Hematopoietic multipotent progenitor cell treated with erythropoietin and hydrocortisone succinate and interleukin-3 and kit ligand, for 8 days (in vitro differentiated cells): ENCODE measurements at places on chromosomes 11 and 22.
A peak's percentile ranks its signal among the peaks of the same experiment; 100 is the strongest.

- peak; percentile 93 for DNase-seq
These were observed 761 bp downstream of the HMBS start for GRCh38 chr11:119085437-119085847.

GRCh38 chr11:95993438-95994298 is 69.8 kb upstream of the MTMR2 start:
- no peak for DNase-seq

DNA sequence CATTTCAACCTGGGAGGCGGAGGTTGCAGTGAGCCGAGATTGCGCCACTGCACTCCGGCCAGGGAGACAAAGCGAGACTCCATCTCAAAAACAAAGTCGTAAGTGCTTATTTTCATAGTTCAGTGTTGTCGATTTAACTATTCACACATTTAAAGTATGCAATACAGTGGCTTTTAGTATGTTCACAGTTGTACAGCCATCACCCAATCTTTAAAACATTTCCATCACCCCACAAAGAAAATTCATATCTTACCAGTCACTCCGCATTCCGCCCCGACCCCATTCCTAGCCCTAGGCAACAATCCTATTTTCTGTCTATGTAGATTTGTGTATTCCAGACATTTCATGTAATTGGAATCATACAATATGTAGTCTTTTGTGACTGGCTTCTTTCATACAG is 11.9 kb downstream of the IPO7 start:
- DNase-seq, result no peak

GRCh38 chr11:100192181-100192580 is 494.9 kb upstream of the ARHGAP42 start:
- DNase-seq, result no peak

GRCh38 chr22:17950651-17951214 is 73.6 kb downstream of the MICAL3 start:
- no peak for DNase-seq

DNA sequence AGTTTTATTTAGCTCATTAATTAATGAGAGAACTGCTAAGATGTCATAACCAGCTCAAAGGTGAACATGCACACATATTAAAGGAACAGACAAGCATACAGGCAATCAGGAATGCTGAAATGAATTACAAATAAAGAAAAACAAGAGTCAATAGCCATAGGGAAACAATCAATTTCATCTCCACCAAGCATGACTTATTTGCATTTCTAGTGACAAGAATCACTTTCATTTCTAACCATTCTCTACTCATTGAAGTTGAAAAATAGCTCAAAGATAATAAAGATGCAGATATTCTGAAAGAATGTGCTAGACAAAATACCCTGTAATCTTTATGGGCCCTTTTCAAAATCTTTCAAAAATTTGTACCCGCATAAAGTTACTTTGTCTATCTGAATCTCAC is 23.2 kb downstream of the ISX start:
- no peak for DNase-seq

DNA sequence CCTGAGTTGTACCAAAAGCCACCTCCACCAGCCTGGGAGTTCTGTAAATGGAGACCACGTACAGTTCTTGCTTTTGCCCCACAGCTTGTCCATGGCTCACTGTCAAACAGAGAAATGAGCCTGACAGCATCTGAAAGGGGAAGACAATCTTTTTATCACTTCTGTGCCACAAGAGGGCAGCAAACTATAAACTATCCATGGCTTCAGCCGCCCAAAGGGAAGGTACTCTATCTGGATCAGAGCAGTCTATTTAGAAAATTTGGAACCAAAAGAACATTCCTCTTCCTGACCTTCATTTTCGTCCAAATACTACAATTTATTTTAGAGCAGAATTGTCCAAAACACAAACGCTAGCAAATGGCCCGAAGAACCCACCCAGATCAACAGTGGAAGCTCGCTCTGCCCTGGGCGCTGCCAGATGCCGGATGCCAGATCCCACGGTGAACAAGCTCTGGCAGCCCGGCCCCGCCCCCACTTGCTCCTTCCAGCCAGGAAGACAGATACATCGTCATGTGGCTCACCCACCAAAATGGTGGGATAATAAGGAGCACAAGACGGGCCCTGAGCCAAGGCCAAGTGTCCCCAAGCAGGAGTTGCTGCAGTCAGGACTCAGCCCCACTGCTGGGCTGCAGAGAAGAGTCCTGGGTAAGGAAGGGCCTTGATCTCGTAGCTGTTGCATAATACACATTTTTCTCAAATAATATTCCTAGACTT is 23.9 kb upstream of the SCGB1A1 start:
- DNase-seq, result peak; percentile 87

- DNase-seq, result no peak
These were observed 143.2 kb upstream of the TRPC6 start for GRCh38 chr11:101726988-101727387.

DNA sequence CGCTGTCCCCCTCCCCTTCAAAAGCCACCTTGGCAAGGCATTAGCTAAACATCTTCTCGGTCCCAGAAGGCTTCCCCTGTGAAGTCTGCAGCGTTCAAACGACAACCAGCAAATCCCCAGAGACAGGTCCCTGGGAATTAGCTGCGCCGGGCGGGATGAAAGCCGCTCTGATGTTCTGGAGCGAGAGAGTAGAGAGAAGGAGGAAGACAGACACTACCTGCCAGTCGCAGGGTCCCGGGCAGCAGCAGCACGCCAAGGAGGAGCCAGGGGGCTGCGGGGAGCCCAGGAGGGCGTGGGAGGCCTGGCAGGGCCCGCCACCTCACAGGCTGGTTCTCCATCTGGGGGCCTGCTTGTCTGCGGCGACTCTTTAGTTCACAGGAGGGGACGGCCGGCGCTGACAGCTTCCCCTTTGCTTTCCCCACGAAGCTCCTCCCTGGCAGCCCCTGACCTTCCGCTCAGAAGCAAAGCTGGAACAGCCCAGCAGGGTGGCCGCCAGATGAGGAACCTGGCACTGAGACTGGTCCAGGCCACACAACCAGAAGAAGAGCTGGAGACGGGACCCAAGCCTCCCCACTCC is at the start of gene NFAM1:
TSS of gene NFAM1 (minus strand) at position 384 of the 577 bp plus-strand sequence. CDS start at position 338, 46 bp downstream.
- no peak for DNase-seq

DNA sequence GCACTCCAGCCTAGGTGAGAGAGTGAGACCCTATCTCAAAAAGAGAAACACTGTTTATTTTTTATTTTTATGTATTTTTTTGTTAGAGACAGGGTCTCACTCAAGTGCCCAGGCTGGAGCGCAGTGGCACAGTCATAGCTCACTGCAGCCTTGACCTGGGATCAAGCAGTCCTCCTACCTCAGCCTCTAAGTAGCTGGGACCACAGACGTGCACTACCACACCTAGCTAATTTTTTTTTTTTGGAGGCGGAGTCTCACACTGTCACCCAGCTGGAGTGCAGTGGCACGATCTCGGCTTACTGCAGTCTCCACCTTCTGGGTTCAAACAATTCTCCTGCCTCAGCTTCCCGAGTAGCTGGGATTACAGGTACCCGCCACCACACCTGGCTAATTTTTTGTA is 6.4 kb downstream of the RBX1 start:
- DNase-seq, result peak; percentile 43

- DNase-seq, result no peak
These were observed 17.1 kb downstream of the CRELD2 start for GRCh38 chr22:49935561-49935960.

- DNase-seq, result no peak
These were observed 31.9 kb downstream of the ATG13 start for GRCh38 chr11:46649180-46649738.

DNA sequence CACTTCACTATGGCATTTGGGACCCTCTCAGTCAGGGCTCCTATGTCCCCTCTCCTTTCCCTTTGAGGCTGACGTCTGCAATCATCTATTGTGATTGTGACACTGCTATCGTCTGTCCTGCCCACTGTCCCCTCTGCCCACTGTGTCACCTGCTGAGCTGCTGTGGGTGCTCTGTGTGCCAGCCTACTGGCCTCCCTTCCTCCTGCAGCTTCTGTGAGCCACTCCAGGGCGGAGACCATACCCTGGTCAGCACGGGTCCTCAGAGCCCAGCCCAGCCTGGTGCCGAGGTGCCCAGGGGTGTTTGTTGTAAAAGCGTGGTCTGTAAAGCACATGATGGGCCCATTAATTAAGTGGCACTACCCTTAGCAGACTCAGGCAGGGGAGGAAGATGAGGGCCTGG is 29.4 kb downstream of the MPPED1 start:
- DNase-seq, result no peak

DNA sequence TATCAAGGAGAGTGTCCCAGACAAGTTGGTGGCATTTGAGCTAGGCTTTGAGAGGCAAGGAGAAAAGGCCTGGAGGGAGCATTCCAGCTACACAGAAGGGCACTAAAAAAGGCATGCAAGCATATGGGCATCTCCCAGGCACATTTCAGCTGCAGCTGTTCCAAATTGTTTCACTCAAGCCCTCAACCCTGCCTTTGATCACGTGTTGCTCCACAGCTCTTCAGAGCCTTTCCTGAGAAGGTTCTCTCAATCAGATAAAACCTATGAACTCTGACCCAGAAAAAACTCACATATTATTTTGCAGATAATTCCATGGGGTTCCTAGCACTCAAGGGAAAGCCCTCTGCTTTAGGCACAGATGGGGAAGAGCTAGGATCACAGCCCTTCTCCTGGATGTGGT is 24.4 kb upstream of the HSPA8 start:
- no peak for DNase-seq
